ENCODE measurements at places on chromosomes 6 and 20.

DNA sequence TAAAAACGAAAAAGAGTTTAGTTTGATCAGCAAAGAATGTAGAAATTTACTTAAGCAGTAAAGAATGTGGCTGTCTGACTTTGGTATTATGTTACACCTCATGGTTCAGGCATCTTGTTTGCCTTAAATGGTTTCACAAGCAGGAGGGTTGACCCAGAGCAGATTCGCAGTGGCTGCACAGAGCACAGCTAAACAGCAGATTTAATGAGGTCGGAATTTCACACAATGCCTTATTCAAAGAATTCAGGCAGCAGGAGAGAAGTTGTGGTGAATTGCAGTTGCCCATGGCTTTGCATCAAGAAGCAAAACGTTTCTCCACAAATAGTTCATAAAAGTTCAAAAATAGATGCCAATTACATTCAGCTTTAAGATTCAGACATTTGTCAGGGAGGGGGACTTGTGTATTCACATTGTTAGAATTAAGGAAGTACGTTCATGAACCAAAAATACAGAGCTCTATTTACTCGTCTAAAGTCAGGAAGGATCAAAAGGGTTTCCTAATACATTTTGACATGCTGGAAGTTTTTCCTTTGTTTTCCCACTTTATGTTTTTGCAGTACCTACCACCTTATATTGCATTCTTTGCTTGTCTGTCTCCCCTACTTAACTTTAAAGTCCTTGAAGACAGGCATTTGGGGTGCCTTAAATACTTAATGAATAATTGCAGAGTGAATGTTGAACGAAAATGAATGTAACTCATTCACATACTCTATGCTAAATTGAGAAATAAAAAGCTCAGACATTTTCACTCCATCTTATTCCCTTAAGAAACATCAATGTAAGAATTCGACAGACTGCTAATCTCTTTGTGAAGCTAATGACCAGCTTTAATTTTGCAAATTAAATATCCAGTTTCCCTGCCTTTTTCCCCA lies 1163.6 kb upstream of the CITED2 start:
- no peak for DNase-seq

DNA sequence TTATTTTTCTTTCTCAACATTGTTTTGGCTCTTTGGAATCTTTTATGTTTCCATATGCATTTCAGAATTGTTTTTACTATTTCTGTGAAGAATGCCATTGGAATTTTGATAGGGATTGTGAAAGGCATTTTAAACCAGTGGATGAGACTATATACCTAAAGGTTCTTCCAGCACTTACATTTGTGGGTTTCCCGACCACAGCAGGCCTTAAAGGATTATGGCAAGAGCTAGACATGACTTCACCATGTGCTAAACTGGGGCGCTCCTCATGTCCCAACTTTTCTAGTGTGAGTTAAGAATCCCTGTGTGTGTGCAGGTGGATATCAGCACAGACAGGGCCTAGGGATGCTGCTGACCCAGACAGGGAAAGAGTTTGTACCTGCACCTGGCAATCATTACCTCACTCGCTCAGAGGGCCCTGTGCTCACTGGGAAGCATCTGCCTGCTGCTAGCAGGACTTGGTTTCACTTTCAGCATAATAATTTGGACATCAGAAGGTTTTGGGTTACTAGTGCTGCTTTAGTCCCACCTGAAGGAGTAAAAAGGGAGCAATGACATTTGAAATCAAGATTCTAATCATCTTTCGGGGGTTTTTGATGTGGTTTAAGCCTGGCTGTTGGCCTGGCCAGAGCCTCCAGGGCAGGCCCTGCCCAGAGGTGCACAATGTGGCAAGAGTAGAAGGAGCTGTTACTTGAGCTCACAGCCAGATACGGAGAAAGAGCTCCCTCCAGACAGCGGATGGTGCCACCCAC lies 137.1 kb downstream of the CDC5L start:
- no peak for DNase-seq

DNA sequence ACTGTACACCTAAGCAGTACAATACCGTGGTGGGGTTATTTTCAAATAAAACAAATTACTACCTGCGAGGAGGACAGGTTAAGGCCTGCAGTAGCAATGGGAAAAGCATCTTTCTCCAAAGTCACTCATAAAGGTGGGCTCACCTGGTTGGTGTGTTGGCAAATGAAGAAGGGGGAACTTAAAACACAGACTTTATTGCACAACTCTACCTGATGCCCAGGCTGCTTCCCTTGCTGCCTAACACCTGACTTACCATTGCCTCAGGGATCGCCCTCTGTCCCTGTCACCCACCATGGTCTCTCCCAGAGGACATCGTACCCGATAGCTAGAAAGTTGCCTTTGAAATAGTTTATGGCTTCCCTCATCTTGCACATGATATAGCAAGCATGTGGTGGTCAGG lies 53.6 kb downstream of the GNAS start:
- DNase-seq, result no peak

GRCh38 chr6:490251-491037 lies 98.9 kb downstream of the IRF4 start:
- DNase-seq, result no peak

DNA sequence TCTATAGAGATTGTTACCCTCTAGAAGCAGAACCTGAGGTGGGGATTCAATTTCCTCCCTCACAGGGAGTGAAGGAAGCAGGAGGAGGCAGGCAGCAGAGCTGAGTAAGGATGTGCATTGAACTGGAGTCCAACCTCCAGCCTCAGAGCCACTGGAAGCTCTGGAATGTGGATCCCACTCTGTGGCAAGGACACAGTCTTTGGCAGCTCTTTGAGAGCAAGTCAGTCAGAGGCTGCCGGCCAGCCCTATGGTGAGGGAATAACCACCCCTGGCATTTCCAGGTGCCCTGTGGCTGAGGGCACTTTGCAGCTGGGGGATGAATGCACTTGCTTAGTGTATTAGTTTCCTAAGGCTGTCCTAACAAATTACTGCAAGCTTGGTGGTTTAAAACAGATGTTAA lies 37.2 kb downstream of the EBF4 start:
- DNase-seq, result no peak

DNA sequence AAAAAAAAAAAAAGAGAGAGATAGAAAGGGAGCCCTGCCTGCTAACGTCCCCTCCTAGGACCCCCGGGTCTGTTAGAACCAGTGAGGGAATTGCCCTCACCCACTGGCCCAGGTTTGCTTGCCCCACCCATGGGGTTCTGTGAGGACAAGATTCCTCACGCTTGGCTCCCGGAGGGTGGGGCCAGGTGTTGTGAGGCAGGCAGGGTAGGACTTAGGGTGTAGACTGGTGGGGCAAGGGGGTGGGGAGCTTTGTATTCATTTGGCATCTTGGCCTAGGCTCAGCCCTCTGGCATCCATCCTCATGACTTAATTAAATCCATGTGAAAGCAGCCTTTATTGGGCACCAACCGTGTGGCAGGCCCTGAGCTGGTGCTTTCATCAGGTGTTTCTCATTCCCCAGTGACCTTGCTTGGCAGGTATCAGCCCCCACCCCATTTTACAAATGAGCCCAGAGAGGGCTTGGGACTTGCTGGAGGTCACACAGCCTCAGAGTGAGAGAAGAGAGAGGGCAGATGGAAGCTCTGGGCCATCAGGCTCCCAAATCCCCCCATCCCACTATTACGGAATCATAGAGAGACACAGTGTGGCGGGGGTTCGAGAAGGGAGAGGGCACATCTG lies 19.0 kb downstream of the RAB44 start:
- DNase-seq, result no peak

- no peak for DNase-seq
Observed at GRCh38 chr6:5443491-5443890, 182.2 kb downstream of the FARS2 start.

DNA sequence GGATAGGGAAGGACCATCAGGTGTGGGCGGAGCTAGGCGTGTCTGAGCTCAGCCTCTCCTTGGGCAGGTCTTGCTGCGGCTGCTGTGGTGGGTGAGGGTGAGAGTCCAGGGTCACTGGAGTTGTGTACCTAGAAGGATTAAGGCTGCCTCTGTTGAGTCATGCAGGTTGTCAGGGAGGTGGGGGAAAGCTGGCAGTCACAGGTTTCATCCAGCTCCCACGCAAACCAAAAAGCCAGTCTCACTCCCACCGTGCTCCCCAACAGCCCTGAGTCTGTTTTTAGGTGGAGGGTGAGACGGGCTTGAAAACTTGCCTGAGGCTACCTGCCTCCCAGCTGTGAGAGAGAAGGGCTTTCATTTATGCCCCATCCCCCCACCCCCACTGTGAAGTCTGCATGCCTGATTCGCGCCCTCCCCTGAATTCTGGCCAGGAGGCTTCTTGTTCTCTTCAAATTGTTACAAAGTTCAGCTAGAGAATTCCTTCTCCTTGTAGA lies 161.5 kb downstream of the MYLK4 start:
- no peak for DNase-seq

DNA sequence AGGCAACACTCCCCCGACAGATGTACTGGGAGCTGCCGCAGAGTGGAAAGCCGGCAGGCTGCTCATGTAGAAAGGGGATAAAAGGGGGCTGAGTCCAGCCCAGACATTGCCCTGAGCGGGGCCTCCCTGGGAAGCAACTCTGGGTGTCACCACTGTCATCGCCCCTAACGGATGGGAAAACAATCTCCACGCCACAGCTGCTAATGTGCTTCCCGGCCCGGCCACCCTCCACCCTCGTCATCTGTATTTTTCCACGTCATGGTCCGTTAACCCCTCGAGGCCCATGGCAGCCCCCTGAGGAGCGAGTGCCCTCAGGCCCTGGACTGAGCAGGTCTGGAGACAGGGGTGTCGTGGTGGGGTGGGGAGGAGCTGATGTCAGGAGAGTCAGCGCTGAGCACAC lies 227.4 kb downstream of the DLL1 start:
- DNase-seq, result no peak

GRCh38 chr6:116278854-116279231 lies 887 bp downstream of the TSPYL1 start:
- no peak for DNase-seq

DNA sequence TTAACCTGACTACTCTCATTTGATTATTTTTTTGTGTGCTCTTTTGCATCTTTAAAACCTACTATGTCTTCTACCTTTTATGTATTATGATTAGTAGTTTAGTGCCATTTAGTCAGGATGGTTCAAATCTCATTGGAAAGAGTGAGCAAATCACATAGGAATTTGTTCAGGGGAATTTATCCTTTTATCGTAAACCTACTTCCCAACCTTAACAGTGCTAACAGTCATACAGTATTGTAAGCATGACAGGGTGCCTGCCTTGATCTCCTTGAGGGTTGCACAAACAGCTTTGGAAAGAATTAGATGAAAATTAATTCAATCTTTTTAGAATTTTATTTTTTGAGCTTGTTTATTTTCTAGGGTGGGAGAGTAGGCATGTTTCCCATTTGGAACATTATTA lies 18.3 kb downstream of the RNF8 start:
- DNase-seq, result no peak

DNA sequence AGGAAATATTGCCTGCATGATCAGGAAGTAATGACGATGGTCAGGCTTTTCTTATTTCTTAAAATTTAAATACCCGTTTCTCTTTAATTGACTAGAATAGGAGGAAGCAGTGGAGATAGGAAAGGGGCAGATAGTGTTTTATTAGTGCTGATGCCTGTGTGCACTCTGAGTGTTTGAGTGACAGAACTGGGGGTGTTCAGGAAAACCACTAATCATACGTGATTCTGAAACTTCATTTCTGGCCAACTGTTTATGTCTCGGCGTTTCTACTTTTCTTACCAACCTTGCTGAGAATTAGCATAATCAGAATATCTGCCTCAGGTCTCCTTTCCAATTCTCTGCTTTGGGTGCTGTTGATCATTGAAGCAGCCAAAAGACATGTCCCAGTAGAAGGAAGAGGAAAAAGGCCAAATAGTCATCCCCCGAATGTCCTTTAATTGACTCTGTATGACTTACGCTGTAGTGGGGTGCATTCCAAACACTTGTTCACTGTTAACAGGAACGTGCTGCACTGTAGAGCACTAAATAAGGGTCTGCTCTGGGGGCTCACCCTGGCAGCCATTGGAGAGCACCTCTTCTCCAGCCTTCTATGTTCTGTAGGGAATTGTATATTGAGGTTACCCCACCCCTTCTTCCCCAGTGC lies 152.9 kb downstream of the JARID2 start:
- DNase-seq, result no peak

Measured in activated CD4-positive, CD25-positive, alpha-beta regulatory T cell (primary cell).